ENCODE measurements at places on chromosomes 11 and 22.

DNA sequence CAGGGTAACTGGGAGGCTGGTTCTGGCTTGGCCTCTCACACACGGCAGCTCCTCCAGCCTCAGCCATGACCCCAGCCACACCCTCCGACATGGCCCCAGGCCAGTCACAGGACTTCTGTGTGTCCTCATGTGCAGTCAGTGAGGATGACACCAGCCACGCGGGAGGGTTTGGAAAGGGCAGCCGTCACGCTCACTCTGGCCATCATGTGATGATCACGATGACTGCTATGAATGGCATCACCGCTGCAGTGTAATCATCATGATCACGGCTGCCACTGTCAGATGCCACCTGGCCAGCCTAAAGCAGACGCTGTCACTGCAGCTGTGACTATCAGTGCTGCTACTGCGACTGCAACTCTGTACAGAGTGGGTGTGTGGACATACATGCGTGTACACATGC lies 640.9 kb downstream of the BRD1 start:
- DNase-seq = no peak

- peak; percentile 25 for DNase-seq
These were observed at the start of gene BDNF for GRCh38 chr11:27700351-27701301. BDNF (minus strand) TSS chr11:27700455; CDS start chr11:27658564, 41,891 bp downstream.

- DNase-seq = peak; percentile 24
These were observed 9.4 kb downstream of the AGBL2 start for GRCh38 chr11:47705721-47706120.

DNA sequence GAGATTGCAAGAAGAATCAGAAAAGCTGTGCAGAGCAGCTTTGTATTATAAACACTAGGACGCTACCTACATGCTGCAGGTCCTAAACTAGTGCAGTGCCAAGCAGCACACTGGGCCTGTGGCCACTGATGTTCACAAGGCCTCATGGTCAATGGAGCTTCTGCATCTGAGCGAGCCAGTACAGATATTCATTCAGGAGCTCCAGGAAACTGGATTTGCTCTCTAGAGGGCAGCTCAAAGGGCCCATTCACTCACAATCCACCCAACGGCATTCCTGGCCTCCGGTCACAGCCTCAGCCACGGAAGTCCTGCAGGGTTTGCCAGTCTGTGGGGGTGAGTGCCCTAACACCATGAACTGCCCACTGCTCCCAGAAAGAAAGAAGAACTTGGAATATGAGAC lies 5.8 kb upstream of the TBC1D10A start:
- no peak for DNase-seq

DNA sequence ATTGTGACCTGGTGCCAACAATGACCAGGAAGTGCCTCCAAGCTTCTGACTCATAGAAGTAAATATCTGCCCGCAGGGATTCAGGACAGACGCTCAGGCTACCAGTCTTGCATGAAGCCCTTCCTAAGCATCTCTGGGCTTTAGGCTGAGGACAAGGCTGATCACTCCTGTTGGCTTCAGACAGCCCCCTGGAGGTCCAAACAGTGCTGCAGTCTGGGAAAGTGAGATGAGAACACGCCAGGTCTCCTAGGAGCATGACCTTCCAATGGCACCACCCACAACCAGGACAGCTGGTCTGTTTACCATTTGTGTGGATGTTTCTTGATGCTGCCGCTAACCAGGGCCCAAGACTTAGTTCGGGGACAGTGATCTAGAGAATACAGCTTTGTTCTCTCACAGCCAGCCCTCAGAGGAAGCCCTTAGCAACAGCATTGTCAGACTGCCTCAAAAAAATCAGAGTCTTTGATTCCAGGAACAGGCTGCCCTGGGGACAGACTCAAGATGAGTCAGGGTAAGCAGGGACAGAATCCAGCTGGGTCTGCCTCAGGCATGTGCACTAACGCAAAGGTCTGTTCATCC lies 111.2 kb downstream of the ZNF280B start:
- no peak for DNase-seq

DNA sequence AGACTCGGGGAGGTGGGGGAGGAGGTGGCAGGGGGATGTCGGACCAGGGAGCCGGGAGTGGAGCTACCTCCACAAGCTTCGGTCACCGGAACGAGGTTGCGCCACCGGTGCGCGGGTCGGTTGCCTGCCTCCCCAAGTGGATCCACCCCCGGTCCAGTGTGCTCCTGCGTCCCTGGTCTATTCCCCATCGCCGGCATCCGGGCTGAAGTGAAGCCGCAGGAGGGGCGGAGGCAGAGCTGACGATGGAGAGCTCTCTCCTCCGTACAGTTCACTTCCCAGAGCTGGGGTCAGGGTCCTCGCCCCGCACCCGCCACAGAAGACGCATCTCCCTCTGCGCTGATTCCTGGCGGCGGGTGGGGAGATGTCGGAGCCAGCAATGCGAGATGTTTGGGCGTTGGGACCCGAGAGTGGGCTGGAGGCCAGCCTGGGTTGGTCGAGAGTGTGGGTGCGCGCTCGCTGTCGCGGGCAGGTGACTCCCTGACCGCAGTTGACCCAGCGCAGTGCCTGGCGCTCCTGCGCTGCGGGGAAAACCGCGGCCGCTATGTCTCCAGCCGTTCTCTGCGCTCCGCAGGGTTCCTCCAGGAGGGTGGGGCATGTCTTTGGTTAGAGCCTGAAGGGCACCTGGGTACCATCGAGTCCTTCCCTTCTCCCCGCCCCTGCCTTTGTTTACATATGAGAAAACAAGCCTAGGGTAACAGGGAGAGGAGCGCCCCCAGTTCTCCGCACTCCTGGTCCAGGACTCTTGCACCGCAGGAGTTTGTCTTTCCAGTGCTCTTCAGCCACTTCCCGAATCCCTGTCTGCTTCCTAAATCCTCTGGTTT lies 1.7 kb downstream of the C11orf96 start:
- no peak for DNase-seq

DNA sequence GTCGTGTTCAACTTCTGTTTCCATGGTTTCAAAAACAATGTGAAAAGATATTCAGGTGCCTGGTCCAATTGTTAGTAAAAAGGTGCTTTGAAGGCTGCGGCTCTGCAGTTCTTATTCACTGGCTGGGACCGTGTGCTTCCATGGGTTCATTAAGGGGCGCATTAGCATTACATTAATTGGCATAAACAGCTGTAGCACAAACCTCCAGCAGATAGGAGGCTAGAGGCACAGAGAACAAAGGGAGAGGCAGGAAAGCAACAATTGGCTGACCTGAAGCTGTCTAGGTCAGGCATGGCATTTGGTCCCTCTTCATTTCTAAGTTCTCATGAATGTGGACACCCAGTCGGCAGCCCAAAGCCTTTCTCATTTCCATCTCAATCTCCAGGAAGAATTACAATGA lies 16.6 kb downstream of the PAK1 start:
- no peak for DNase-seq

GRCh38 chr11:1651411-1651980 lies 21.9 kb downstream of the KRTAP5-5 start:
- no peak for DNase-seq

DNA sequence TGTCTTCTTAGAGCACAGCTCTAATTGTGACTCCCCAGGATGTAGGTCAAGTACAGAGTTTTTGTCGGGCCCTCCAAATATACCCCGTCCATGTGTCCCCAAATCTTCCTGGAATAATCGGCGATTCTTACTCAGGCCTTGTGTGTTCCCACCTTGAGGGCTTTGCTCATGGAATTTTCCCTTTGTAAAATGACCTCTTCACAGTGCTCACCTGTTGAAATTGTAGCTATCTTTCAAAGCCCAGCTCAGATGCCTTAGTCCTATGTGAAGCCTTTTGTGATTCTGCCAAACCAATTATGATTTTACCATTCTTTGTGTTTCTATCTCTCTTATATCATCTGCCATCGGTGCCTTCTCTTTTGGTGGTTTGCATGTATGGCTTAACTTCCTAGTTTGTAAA lies 30.1 kb upstream of the RAG2 start:
- DNase-seq = no peak

DNA sequence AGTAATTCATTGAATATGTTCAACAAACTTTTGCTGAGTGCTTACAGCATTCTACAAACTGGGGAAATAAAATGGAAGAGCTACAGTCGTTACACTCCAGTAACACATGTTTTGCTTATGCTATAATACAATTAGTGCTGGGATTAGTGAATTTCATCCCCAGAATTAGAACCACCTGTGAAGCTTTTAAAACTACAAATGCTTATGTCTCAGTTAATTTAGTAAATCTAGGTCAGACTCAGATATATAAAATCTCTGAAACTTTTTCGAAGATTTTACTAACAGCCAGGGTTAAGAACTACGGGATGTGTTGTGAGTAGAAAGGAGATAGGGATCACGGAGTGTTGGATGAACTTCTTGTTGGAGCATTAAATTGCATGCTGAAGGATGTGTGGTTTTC lies 33.7 kb upstream of the EED start:
- no peak for DNase-seq

- peak; percentile 75 for DNase-seq
These were observed 76.2 kb upstream of the TTLL12 start for GRCh38 chr22:43262990-43263644.

DNA sequence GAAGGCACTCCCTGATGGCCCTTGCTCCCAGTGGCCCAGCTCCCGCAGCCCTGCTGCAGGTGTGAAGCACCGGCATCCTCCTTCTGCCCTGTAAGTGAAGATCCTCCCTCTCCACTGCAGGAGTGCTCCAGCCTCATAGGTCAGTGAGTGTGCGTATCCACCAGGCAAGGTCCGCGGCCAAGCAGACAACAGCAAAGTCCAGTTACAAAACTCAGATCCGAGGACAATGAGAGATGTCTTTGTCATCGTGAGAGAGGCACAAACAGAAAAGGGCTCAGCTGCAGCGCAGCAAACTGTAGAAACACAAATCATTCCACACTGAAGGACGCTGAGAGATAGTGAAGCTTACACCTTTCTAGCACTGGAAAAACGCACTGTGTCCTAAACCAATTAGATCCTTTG lies 46.1 kb downstream of the MYH9 start:
- DNase-seq = no peak

DNA sequence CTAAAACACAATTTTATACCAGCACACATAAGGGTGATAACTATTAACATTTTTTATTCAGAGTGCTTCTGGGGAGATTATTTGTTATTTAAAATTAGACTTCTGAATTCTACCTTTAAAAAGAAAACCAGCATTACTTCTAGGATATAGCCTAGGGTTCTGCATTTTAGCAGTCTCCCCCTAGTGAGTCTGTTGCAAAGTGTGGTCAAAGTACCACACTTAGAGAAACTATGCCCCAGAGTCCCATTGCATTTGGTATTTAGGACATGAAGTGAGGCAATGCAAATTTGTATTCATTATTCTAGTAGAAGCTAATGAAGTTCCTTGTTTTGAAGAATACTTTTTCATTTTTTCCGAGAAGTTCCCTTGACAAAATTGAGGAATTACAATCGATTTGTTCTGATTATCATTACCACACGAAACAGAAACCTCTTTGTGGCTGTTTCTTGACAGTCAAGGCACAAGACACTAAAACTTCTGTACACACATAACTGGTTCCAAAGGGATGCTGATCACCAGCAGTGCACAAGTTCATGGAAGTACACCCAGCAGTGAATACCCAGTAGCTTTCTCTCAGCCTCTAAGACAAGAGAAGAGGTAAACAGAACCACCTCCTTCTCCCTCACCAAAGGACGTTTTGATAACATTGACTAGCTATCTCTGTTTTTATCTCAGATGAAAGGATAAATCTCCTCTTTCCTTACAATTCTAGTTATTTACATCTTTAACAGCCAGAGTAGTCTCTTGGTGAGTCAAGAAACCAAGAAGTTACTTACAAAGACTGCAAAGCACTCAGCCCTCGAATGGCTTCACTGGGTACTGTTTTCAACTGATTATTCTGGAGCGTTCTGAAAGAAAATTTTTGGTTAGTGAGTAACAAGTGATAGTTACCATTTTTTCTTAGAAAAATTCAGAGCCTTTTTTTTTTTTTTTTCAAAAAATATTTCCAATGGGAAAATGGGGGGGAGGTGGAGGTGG lies 27.6 kb upstream of the CCDC34 start:
- no peak for DNase-seq

- DNase-seq = no peak
These were observed 28.6 kb upstream of the LDHA start for GRCh38 chr11:18365741-18366140.

- DNase-seq = no peak
These were observed 29.8 kb upstream of the ASPHD2 start for GRCh38 chr22:26399289-26399688.

- no peak for DNase-seq
These were observed 291.0 kb downstream of the GUCY1A2 start for GRCh38 chr11:106727256-106727655.

Data from Kasumi-1 (cell line).